ENCODE measurements at places on chromosomes 1 and 21. TPM values are rescaled to one million over a fixed set of nuclear protein-coding genes. Genes with fewer than 3 reads are reported as not detected.

GRCh38 chr1:94481473-94481933, 60.1 kb downstream of the F3 start:
- peaks cover 16% of the 10 kb centered on the region for H3K36me3 ChIP-seq
- no peak overlapping the region for H3K4me3 ChIP-seq
- no peaks in the 10 kb centered on the region for H3K4me1 ChIP-seq
- H3K27me3 ChIP-seq = no peaks in the 10 kb centered on the region
- H3K27ac ChIP-seq = no peak overlapping the region

GRCh38 chr1:75392278-75392677, 218.6 kb downstream of the SLC44A5 start:
- no peak overlapping the region for H3K27ac ChIP-seq
- no peak for DNase-seq
- H3K4me3 ChIP-seq = no peak overlapping the region
- H3K4me1 ChIP-seq = no peaks in the 10 kb centered on the region
- H3K27me3 ChIP-seq = no peaks in the 10 kb centered on the region

APCS gene
- total RNA-seq = not detected

DNA sequence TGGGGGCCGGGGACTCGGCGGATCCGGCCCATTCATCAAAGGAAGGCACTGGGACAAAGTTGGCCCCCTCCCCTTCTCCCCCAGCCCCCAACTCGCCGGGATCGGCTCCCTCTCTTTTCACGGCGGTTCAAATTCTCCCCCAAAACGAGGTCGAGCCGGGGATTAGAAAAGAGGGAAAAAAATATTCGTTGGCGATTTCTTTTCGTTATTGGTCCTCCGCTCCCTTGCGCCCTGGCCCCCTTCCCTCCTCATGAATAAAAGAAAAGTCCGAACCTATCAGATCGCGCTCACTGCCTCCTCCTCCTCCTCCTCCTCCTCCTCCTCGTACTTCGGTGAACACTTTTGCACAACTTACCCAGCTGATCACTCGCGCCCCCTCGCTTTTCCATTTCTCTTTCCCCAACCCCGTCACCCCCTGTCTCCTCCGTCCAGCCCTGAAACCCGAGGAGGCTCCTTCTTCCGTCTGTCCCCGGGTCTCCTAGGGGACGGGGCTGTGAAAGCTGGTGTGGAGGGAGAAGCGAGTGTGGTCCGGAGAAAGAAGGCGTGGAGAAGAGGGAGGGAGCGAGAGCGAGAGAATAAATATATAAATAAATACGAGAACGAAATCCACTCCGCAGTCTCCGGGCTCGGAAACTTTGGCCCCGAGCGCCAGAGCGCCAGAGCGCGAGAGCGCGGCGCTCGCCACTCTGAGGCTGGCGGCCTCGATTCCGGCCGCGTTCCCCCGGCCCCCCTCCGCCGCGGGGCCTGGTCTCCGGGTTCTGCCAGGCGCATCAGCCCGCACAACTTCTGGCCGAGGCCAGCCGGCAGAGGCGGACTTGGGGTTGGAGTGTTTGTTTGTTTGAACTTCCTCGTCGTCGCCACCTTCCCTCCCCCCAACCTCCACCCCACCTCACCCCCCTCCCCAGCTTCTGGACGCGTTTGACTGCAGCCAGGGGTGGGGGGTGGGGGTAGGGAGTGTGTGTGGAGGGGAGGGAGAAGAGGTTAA, at the start of gene PAX7:
PAX7 (plus strand) TSS at position 336 of the 985 bp plus-strand sequence. CDS start 758 bp downstream, outside the sequence.
- DNase-seq = no peak
- peaks cover 95% of the 10 kb centered on the region for H3K27me3 ChIP-seq
- peaks cover 2% of the 10 kb centered on the region for H3K36me3 ChIP-seq
- H3K27ac ChIP-seq = peak within 1 kb of the TSS; percentile 69
- H3K4me1 ChIP-seq = peaks cover 31% of the 10 kb centered on the region

DNA sequence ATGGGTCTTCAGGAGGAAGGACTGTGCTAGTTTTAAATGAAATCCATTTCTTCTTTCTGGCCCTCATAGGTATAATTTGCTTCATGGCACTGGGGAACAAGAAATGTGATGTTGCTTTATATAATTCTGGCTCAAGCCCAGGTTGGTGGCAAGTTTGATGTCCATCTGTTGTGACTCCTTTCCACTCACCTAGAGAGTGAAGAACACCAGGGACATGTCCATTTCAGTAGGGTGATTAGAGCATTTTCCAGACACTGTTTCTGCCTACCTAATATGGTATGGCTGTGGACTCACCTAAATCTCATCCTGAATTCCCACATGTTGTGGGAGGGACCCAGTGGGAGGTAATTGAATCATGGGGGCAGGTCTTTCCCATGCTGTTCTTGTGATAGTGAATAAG, 278.1 kb downstream of the LMX1A start:
- no peak for DNase-seq
- H3K27me3 ChIP-seq = peaks cover 8% of the 10 kb centered on the region
- no peaks in the 10 kb centered on the region for H3K36me3 ChIP-seq
- H3K27ac ChIP-seq = no peak overlapping the region
- no peaks in the 10 kb centered on the region for H3K4me1 ChIP-seq
- H3K4me3 ChIP-seq = no peak overlapping the region

All from activated T-cell treated with anti-CD3 and anti-CD28 coated beads, Interleukin-2, amount 50 U/mL, for 72 hours (primary cell).